IMR-90 (cell line): ENCODE measurements at places on chromosomes 6 and 20. TPM values are rescaled to one million over a fixed set of nuclear protein-coding genes. Genes with fewer than 3 reads are reported as not detected.

The OR2H2 gene
- total RNA-seq, result not detected in 2 replicates

The GINS1 gene
- 6.6 and 12.2 TPM in 2 replicates for total RNA-seq

DNA sequence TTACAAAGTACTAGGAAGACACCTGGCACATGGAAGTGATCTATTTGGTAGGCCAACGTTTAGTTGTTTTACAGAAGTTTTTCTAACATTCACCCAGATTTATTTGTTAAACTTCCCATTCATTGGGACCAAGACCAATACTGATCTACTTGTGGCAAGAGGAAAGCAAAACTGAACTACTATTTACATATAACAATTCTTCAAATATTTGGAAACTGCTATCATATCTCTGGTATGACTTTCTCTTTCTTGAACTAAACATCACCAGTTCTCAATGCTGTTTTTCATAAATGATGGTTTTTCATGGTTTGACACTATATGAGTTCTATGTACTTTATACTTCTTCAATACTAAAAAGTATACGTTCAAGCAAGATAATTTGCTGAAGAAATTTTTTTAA is 189.2 kb downstream of the ASCC3 start:
- H3K27ac ChIP-seq, result no peak overlapping the region
- H3K4me3 ChIP-seq, result no peak overlapping the region
- peak; percentile 17 for DNase-seq
- H3K27me3 ChIP-seq, result no peaks in the 10 kb centered on the region

GRCh38 chr6:34518669-34519365 is 37.3 kb downstream of the SPDEF start:
- no peak for DNase-seq
- H3K27ac ChIP-seq, result no peak overlapping the region
- no peak overlapping the region for H3K4me3 ChIP-seq
- peaks cover 53% of the 10 kb centered on the region for H3K27me3 ChIP-seq
- H3K36me3 ChIP-seq, result no peaks in the 10 kb centered on the region

- peak overlapping the region; percentile 74 for H3K4me3 ChIP-seq
- peaks cover 3% of the 10 kb centered on the region for H3K4me1 ChIP-seq
- DNase-seq, result no peak
- no peaks in the 10 kb centered on the region for H3K27me3 ChIP-seq
Measured at GRCh38 chr6:11044712-11045167, 635 bp upstream of the ELOVL2 start.
